Fibroblast of skin of left biceps (primary cell): ENCODE measurements at places on chromosomes 7 and 10.

DNA sequence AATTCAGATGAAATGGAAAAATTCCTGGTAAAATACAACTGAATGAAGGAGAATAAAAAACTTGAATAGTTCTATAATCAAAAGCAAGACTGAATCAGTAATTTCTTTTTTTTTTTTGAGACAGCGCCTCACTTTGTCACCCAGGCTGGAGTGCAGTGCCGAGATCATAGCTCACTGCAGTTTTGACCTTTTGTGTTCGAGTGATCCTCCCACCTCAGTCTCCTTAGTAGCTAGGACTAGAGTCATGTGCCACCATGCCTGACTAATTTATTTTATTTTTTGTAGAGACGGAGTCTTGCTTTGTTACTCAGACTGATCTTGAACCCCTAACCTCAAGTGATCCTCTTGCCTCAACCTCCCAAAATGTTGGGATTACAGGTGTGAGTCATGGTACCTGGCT is 26.1 kb downstream of the SYPL1 start:
- DNase-seq, result no peak

DNA sequence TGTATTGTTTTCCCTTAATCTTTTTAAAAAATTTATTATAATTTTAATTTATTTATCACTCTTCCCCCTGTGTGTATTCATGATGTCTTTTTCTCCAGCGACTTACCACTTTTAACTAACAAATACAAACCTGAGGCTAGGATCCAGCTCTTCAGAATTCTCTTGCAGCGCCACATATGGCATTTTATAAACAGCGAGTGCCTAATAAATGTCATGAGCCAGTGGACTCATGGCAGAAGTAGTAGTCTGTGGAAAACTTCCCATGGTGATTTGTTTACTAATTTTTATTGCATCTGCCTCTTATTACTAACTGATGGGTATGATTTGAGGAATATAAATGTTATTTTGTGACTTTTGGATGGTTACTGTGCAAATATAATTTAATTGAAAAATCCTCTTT is 102.9 kb downstream of the EXOC4 start:
- no peak for DNase-seq

DNA sequence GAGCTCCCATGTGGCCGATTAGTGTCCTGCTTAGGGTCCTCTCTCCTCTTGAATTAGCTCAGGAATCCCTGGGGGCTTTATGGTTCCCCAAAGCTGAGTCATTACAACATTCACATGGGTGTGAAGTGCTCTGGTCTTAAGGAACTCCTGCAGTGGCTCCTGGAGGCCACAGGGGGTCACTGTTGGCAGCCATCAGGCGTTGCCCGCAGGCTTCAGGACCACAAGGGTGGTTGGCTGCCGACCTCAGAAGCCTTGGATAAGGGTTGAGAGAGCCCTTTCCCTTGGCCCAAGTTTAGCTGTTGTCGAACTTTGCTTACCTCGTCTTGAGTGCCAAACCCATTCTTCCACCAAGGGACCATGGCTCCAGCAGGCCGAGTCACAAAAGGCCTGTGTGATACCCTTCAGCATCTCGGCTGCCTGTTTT is 61.7 kb downstream of the SH2D4B start:
- no peak for DNase-seq

- no peak for DNase-seq
Measured at GRCh38 chr7:2666588-2667250, 21.3 kb upstream of the AMZ1 start.

- no peak for DNase-seq
Measured at GRCh38 chr10:1156921-1157614, 100.9 kb downstream of the WDR37 start.

DNA sequence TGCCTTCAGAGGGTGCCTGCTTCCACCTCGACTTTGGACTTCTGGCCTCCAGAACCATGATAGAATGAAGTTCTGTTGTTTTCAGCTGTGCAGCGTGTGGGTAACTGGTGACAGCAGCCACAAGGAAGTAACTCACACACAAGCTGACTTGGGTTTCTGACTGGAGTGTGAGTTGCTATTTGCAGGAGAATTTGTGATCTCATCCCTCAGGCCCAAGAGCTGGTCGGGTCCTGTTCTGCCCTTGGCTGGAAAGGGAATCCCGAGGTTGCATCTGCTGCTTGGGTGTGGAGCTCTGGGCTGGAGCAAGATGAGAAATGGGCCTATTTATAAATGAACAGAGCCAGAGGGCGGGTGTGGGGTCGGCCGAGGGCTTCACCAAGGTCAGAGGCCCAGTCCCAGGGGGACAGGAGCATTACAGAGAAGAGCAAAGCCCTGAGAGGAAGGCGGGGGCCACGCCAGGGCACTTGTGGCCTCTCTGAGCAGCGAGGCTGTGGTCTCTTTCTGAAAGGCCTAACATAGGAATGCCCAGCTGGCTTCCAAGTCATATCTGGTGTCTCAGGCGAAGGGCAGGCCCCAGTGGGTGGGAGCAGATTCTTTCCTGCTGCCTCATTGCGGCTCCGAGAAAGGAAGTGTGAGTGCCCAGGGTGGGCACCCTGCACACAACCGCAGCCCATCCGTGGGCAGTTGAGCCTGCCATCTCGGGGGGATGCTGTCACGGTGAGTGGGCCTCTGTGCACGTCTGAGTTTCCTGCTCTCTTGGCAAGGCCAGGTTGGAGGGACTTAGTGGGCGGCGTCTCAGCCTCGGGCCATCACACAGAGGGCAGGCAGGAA is 26.5 kb upstream of the C10orf71 start:
- DNase-seq, result no peak

DNA sequence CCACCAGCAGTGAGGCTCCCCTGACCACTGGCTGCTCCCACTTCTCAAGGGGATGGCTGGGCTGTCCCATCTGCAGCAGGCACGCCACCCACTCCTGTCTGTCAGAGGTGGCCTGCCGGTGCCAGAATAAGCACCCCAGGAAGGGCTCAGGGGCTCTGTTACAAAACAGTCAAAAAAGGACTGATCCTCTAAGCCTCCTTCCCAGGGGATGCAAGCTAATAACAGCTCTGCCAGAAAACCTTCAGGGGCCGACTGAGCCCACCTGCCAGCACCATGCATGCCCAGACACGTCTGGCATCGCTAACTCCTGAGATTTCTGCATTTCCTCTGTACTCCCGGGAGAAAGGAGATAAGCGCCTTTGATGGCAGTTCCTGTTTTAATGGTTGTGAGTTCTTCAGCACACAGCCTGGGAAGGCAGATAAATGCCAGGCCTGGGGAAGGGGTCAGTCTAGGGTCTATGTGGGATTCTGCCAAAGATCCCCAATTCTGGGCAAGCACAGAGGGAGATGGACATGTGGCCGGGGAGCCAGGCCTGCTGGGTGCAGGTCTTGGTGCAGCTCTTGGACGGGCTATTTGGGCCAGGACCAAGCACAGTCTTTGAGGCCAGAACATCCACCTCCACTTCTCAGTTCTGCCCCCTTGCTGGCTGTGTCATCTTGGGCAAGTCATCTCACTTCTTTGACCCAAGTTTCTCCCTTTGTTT is 128.4 kb downstream of the ARHGAP22 start:
- no peak for DNase-seq

DNA sequence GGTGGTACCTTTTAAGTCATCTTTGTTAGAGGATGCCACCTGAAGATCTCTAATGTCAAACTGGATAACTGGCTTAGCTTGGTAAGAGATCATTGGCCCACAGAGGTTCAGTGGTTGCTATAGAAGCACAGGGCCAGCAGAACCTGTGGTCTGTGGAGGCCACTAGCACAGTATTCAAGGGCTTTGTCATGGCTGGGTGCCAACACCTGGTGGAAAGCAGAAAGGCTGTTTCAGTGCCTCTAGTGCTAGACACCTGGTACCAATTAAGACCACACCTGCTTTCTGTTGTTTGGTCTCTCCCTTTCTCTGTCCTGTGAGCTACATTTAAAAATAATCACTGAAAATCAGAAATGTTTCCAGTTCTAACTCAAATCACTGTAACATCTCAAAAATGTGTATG is 10.0 kb upstream of the PCGF5 start:
- no peak for DNase-seq

DNA sequence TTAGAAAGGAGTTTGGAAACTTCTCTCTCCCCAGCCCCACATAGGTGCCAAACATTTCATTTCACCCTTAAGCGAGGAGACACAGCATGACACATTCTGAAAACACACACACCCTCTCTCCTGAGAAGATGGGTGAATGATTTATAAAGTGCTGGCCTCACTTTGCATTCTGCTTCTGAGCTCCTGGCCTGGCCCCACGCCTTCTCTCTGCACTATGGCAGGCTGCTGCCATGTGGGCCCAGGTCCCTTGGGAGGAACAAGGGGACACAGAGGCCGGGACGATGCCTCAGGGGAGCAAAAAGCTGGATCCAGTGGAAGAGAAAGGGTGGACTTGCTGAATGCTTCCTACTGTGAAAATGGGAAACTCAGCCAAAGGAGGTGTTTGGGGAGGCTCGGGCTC is 56.0 kb downstream of the CPXM2 start:
- no peak for DNase-seq

- no peak for DNase-seq
Measured at GRCh38 chr7:141023295-141023694, 8.5 kb upstream of the MRPS33 start.

DNA sequence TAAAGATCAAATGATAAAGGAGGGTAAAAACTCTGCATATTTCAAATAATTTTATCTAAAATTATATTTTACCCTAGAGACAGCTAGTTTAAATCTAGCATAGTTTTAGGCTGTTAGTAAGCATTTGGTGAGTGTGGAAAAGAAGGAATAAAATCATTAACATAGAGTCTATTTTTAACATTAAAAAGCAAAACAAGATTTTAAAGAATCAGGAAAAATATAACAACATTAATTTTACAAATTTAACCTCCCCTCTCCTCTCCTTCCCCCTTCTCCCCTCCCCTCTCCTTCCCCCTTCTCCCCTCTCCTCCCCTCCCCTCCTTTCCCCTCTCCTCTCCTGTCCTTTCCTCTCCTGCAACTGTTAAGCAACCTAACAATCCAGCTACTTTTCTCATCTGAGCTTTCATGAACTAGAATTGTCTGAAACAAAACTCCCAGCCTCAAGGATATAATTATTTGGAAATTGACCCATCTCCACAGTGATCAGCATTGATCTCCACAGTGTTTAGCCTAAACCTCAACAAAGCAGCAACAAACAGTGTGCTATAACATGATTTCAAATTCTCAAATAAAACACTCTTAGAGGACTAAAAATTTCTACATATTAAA is 293.2 kb downstream of the PPP1R3A start:
- DNase-seq, result no peak

GRCh38 chr7:73811760-73812168 is 19.0 kb upstream of the CLDN4 start:
- no peak for DNase-seq

DNA sequence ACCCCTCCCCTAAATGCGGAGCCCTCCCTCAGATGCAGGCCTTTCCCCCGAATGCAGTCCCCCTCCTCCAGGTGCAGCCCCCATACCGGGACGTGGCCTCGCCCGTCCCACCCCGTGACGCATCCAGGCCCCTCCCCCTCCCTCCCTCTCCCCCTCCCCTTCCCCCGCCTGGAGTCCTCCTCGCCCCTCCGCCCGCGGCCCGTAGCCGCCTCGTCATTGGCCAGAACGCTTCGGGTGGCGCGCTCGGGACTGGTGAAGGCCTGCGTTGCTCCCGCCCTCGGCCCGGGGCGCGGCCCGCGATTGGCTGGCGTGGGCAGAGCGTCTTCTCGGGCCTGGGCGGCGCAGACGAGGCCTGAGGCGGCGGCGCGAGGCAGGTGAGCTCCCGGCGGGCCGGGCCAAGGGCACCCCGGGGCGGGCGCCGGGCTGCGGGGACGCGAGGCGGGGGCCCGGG is 16.0 kb upstream of the SUN1 start:
- peak; percentile 92 for DNase-seq

GRCh38 chr10:1762076-1762475 is 24.8 kb upstream of the ADARB2 start:
- DNase-seq, result no peak

- DNase-seq, result no peak
Measured at GRCh38 chr10:14658331-14659127, 116.2 kb downstream of the FAM107B start.

- no peak for DNase-seq
Measured at GRCh38 chr7:156927571-156928405, 21.7 kb upstream of the NOM1 start.

DNA sequence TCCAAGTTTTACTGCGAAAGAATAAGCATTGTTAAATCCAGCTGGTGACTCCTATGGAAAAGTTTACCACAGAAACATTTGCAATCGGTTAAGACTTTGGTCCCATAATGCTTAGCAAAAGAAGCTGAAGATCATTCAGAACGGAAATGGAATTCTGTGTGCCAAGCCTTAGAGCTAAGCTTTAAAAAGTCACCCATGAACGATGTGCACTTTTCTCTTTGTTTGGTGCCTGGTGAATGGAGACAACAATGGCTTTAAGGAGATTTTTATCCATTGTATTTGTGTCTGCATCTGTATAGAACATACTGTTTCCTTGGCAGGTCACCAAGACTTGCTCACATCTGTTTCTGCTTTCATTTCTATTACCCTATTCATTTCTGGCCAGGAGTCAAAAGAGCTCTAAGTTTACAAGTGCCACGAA is 26.3 kb upstream of the COL1A2 start:
- DNase-seq, result peak; percentile 87

- DNase-seq, result no peak
Measured at GRCh38 chr10:17077346-17077781, 52.2 kb downstream of the CUBN start.

- peak; percentile 68 for DNase-seq
Measured at GRCh38 chr10:78740976-78741915, 327.5 kb upstream of the ZMIZ1 start.

DNA sequence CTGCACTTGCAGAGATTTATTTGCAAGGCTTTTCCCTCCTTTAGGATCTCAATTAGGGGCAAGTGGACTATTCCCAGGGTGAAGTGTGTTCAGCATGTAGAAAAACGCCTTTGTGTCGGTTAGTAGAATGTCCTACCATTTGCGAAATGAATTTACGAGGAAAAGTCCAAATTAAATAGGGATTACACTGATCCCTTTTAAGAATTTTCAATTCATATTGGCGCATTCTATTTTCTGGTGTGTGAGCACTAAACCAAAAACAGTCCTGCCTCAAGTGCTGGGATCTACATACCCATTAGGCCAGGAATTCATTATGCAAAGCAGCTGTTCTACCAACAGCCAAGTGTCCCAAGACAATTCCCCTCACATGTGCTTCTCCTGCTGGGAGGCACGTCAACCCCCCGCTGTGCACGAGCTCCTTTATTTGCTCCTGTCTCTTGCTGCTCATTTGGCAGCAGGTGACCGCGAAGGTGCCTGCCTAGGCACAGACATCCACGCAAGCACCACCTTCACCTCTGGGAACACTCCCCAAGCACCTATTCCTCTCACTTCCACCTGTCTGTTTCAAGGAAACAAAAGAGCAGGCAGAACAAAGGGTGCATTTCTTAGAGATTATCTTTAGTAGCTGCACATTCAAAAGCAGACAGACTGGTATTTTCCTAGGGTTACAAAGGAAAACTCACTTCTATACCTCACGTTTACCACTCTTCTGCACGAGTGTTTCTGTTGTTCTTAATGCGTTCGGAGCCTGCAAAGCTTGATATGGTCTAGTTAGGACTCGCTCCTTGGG is 134.6 kb upstream of the FGFR2 start:
- DNase-seq, result no peak

DNA sequence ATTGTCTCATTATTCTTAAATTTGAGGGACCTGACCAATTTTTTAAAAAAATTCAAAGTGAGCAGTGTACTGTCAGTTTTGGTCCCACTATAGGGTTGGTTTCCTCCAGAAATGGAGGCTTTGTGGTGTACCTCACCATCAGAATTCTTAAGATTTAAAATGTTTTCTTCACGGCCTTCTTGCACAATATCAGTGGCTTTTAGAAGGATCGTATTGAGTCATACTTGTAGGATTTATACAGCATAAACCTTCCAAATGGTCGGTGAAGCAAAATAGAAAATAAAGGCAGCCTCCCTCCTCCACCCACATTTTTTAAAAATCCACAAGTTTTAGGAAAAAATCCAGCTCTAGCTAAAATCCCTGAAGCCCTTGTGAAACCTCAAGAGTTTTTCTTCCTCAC is 126.4 kb downstream of the RNLS start:
- DNase-seq, result peak; percentile 41
